ENCODE measurements at places on chromosomes 7 and 10.

GRCh38 chr10:120372917-120373316, 84.1 kb upstream of the PLPP4 start:
- no peak for DNase-seq

DNA sequence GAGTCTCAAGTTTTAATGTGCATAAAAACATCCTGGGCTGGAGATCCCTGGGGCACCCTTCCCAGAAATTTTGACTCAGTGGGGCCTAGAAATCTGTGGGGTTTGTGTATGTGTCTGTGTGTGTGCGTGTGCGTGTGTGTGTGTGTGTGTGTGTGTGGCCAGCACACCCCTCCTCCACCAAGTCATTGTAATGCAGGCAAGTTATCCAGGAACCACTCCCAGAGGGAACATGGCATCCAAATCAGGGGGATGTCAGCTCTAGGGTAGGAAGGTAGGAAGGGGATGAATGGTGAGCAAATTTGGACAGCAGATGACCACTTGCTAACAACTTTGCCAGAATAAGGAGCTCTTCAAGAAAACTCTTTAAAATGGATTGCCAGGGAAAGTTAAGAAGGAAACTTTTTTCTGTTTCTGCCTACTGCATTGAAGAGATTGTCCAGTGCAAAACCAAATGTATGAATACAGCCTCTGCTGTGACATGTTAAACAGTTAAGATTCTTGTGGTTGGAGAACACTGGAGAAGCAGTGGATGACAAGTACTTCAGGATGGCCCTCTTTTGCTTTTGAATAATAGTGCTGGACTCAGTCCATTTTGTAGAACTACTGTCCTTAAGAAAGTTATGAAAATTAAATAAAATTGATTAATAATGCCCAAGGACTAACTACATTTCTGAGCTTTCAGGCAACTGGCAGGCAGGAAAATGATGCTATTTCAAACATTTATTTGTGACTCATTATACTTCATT, 12.3 kb downstream of the STAMBPL1 start:
- DNase-seq: no peak

DNA sequence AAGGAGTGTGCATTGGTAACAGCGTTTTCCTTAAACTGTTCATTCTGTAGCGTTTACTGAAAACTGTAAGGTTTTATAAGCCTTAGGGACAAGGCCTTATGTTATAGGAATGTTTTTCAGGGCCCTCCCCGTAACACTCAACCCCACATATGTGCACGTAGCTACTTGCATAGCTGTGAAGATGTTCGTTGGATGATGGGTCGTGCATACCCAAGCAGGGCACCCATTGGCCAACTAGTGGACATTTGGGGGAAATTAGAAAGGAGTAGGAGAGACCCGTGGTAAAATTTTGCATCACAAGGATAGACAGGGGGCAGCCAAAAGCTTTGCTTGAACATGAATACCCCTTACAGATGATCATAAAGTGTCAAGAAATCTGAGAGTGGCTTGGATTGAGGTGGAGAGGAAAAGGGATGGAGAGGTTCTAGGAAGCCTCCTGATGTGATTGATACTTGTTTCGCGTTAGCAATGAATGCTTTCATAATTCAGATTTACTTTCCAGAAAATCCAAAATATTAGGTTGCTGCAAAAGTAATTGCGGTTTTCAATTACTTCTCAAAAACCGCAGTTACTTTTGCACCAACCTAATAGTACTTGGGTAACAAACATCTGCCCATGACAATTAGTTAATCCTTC, 878 bp downstream of the SEC61A2 start:
- DNase-seq: no peak

- no peak for DNase-seq
These were observed 79.7 kb downstream of the BTAF1 start for GRCh38 chr10:92003258-92003657.

DNA sequence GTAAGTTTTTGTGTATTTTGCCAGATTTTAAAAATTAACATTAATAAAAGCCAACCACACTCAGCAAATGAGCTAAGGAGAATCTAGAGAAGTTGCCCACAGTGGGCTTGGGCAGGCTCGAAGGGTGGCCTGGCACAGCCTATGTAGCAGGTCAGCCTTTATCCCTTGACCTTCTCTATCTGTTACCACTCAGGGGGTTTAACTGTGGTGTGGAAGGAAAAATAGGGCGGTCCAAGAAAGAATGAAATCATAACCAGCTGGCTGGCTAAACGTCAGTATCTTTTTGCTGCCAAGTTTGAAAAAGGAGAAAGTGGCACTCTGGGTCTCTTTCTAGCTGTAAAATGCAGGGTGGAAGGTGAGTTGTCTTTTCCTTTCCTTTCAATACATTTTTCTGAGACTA, 130.3 kb upstream of the ASAH2 start:
- DNase-seq: no peak

- no peak for DNase-seq
These were observed 1.1 kb upstream of the PPP1R9A start for GRCh38 chr7:94906065-94906851.

- no peak for DNase-seq
These were observed 426.4 kb downstream of the ACTR3B start for GRCh38 chr7:153185936-153186335.

DNA sequence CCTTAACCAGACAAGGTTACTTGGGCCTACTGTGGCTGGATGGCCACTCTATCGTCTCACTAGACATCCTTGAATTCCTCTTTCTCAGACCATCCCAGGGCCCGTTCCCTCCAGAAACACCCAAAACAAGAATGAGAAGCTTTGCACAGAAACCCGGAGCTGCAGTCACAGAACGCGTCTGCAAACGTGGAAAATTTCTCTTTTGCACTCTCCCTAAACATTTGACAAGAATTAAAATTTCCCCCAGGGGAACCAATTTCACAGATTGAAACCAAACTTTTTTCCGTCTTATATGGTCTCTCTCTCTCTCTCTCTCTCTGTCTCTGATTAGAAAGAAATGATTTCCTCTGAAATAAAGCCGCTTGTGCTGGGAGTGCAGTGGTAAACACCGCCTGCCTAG, 120.7 kb downstream of the MKX start:
- no peak for DNase-seq

GRCh38 chr10:125983161-125983560, 86.8 kb downstream of the FANK1 start:
- DNase-seq: no peak

GRCh38 chr10:59698326-59698725, 11.3 kb downstream of the SLC16A9 start:
- DNase-seq: no peak

GRCh38 chr10:4240608-4241197, 455.7 kb upstream of the KLF6 start:
- no peak for DNase-seq

DNA sequence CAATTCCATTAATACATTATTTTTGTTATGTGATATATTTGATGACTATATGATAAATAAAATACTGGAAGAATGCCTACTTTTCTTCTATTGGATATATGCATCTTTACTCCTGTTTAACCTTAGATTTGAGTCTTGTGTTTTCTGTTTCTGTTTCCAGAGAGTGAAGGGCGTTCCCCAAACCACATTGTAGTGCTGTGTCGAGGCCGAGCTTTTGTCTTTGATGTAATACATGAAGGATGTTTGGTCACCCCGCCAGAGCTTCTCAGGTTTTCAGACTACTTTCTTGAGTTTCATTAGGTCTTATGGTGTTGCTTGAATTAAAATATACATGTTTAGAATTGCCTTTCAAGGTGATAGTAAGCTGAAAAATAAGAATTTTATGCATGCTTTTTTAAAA, 23.8 kb downstream of the CROT start:
- DNase-seq: no peak

DNA sequence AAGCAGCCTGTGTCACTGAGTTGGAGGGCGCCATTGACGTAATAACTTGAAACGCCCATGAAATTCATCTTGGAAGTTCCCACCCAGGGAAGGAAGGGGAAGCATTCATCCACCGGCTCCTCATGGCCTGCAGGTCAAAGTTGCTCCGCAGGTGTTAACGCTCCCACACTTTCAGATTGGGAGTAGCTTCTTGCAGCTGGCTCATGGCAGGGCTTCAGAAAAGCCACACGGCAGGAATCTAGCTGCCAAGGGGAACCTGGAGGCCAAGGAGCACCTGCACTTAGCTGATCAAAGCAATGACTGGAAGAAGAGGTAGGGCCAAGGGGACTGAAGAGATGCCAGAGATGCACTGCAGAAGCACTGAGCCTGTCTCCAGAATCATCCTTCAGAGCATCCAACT, 203.2 kb downstream of the ARHGAP12 start:
- DNase-seq: no peak

- no peak for DNase-seq
These were observed 55.3 kb downstream of the KIF5B start for GRCh38 chr10:32000937-32001336.

DNA sequence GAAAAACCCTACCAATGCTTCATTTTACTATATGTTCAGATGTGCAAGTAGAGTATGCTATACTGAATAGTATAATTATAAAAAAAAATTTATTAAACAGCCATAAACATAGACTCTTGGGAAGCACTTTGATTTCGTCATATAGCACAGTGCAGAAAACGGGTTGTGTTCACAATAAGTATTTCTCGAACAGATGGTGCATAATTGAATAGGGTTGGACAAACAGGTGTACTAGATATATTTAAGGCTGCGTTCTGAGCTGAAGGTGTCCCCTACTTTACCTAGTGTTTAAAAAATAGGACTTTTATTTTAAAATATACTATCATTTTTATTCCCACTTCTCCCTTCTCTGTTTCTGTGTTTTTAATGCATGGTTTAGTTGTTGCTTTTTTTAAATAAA, 841.5 kb downstream of the ANKRD7 start:
- no peak for DNase-seq

GRCh38 chr7:75611557-75612178, 119.5 kb downstream of the SPDYE5 start:
- no peak for DNase-seq

DNA sequence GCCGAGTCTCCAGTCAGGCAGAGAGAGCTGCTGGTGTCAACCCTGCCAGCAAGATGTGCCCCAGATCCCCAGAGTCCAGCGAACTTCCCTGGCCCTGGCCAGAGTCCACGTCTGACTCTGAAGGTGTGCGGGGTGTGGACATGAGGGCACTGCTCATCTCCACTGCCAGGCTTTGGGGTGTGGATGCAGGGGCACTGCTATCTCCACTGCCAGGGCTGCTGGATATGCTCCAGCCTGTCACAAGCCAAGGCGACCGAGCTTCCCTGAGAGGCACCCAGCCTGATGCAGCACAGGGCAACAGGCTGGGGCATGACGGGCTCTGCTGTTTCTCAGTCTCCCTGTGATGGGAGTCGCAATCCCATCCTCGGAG, 596.8 kb downstream of the PTPRN2 start:
- DNase-seq: no peak

GRCh38 chr10:48384699-48384982, 78.2 kb downstream of the MAPK8 start:
- no peak for DNase-seq

GRCh38 chr10:118930614-118931013, 98.9 kb upstream of the NANOS1 start:
- DNase-seq: no peak

DNA sequence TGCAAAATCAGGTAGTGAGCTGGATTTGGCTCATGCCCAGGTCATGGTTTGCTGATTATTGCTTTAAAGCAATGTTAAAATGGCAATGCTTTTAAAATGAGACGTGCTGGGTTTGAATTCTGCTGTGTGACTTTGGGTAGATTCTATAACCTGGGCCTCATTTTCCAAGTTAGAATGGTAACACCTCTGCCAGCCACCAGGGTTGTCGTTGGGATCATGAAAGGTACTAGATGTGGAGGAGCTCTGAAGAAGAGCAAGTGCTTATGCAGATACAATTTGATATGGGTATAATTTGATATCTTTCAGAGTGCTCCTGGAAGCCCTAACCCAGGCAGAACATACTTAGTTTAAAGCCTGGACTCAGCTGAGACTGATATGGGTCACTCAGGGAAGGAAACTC, 60.0 kb downstream of the EVX1 start:
- no peak for DNase-seq

- no peak for DNase-seq
These were observed 209.2 kb upstream of the LRRN3 start for GRCh38 chr7:110881721-110882120.

- no peak for DNase-seq
These were observed 122.0 kb downstream of the MARCHF5 start for GRCh38 chr10:92413011-92413410.

GRCh38 chr10:48493083-48493871, 111.6 kb downstream of the ARHGAP22 start:
- no peak for DNase-seq

- DNase-seq: no peak
These were observed 9.4 kb downstream of the TMEM106B start for GRCh38 chr7:12220389-12221046.

DNA sequence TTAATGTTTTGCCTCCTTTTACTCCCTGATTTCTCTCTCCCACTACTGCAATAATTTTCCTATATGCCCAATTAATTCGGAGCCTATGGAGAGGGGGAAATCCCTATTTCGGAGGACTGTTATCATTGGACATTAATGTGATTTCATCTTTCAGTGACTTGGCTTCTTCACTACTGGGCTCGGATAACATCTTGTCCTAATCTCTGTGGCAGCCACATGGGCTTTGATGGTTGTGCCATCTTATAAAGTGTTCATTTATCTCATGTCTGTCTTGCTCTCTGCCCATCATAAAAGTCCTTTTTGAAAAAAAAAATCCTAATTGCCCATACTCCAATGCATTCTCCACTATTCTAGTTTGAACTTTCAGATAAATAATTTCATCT, 15.5 kb upstream of the FAM3C start:
- DNase-seq: no peak

GRCh38 chr10:76429368-76430060, 998.1 kb downstream of the LRMDA start:
- no peak for DNase-seq

DNA sequence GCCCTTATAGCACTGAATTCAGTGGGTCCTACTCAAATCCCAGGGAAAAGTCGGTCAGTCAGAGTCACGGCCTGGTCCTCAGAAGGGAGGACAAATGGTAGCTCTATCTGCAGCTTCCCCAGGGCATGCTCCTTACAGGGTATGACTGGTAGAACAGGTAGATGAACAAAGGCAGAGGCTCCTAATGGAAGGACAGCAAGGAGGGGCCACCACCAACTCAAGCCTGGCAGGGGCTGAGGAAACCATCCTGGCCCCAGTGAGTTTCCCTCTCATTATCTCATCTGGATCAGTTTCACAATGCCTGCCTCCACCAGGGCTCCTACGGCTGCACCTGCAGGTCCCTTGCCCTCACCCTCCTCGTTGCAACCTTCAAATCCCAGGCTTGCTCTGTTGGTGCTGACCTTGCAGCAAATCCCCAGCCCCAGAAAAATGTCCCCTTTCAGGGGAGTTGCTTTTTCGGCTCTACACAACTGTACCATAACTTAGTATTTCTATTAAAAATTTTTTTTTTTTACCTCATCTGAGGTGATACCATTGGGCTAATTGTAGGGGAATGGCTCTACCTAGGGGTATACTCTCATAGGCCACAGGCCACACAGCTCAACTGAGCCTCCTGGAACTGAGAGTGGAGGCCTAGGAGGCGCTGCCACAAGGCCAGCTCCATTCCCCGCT, 2.4 kb upstream of the MYO1G start:
- no peak for DNase-seq

GRCh38 chr7:38129162-38129561, 48.9 kb upstream of the STARD3NL start:
- DNase-seq: no peak

GRCh38 chr10:111837086-111837485, 346.5 kb downstream of the GPAM start:
- no peak for DNase-seq

Measured in stimulated activated CD8-positive, alpha-beta memory T cell treated with anti-CD3 and anti-CD28 coated beads, Interleukin-4, amount 100 ng/mL, for 1 hour (primary cell).